Activated CD4-positive, alpha-beta memory T cell treated with anti-CD3 and anti-CD28 coated beads for 36 hours (primary cell): ENCODE measurements at places on chromosomes 16 and 17. TPM values are rescaled to one million over a fixed set of nuclear protein-coding genes. Genes with fewer than 3 reads are reported as not detected.
A peak's percentile ranks its signal among the peaks of the same experiment; 100 is the strongest.

The RAB40B gene
- total RNA-seq = 1.4 TPM

The CDH1 gene
- total RNA-seq = 2.4 TPM

DNA sequence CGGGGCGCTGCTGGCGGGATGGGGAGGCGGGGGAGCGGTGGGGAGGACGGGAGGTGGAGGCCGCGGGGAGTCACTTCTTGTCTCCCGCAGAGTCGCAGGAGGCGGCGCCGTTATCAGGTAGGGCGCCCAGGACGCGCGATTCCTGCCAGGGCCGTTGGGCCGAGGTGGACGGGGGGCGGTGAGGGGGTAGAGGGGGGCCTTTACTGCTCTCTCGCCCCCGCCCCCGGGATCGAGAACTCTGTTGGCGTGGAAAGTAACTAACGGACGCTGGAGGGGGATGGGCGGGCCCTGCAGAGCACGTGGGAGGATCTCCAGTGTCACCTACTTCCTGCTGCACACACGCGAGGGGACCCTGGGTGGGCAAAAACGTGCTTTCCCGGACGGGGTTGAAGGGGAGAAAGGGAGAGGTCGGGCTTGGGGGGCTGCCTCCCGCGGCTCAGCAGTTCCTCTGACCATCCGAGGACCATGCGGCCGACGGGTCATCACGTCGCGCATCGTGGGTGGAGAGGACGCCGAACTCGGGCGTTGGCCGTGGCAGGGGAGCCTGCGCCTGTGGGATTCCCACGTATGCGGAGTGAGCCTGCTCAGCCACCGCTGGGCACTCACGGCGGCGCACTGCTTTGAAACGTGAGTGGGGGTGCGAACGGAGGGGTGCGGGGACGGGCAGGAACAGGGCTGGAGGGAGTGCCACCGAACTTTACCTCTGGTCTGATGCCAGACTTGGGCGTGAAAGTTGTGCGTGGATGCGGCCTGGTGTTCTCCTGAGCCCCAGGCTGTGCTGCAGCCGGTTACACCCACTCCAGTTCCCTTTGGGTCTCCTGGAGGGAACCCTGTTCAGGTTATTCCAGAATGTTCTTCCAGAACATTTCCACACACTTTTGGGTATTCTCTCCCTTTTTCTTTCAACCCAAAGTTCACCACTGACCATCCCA is 569 bp downstream of the PRSS21 start:
- DNase-seq = no peak

GRCh38 chr16:49471038-49471727 is 97.6 kb downstream of the C16orf78 start:
- no peak for DNase-seq

- peak; percentile 36 for DNase-seq
Measured at GRCh38 chr17:42421507-42422338, 1.3 kb downstream of the CAVIN1 start.
